ENCODE measurements at places on chromosomes 3 and 15.

DNA sequence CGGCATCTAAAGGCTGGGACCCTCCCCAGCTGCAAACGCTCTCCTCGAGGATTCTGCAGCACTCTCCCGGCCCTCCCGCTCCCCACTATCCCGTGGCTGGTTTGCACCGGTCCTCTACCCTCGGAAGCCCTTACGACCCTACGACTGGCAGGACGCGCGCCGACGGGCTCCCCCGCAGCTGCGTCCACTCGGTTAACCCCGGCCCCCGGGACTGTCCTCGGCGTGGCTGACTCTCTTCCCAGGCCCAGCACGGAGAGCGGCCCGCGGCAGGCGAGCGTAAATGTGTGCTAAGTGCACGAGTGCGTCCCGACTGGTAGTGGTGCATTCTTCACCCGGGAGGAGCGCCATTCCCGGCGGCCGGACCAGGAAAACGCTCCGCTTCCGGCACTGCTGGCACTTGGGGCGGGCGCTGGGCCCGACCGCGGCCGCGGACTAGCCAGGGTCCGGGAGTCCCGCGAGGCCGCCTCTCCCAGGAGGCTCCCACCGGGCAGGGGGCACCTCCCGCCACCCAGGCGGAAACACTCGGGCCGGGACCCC lies 508 bp downstream of the GORASP1 start:
- DNase-seq = no peak

GRCh38 chr3:172159962-172160538 lies 120.7 kb downstream of the FNDC3B start:
- no peak for DNase-seq

DNA sequence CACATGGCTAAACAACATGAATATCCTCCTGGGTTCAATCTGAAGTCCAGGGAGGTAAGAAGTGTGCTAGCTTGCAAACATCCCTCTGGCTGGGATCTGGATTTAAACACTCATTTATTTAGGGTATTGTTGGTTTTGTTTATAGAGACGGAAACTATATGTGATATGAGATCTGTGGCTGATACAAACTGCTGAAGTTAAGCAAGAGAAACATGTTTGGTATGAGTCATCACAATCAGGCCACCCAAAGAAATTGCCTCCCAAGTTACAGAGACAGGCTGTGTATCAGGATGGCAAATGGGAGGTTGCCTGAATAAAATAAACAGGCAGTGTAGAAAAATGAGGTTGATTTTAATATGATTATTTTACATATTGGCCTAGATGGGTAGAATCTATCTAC lies 562.1 kb downstream of the IGSF11 start:
- no peak for DNase-seq

GRCh38 chr3:168730073-168730472 lies 634.3 kb upstream of the GOLIM4 start:
- DNase-seq = no peak

GRCh38 chr3:165895919-165896318 lies 58.7 kb upstream of the BCHE start:
- no peak for DNase-seq

GRCh38 chr3:134795746-134796280 lies 753 bp downstream of the EPHB1 start:
- no peak for DNase-seq
